NCI-H1436 (cell line): ENCODE measurements at places on chromosomes 11 and 22.

DNA sequence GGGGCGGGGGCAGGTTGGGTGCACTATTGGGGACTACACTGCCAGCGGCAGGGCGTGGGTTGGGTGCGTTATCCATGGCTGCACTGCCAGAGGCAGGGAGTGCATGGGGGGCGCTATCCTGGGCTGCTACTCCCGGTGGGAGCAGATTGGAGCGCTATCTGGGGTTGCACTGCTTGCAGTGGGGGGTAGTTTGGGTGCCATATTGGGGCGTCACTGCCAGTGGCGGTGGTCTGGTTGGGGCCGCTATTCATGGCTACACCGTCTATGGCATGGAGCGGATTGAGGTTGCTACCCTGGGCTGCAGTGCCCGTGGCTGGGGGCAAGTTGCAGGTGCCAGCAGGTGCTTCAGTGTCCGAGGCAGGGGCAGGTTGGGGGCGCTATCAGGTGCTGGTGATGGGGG, 36.2 kb downstream of the C22orf42 start:
- no peak for DNase-seq

GRCh38 chr22:40541300-40541699, 95.2 kb downstream of the MRTFA start:
- no peak for DNase-seq

DNA sequence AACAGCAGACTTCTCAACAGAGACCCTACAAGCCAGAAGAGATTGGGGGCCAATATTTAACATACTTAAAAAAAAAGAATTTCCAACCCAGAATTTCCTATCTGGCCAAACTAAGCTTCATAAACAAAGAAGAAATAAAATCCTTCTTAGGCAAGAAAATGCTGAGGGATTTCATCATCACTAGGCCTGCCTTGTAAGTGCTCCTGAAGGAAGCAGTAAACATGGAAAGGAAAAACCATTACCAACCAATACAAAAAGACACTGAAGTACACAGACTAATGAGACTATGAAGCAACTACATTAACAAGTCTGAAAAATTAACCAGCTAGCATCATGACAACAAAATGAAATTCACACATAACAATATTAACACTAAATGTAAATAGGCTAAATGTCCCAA, 947.9 kb upstream of the CHORDC1 start:
- no peak for DNase-seq

DNA sequence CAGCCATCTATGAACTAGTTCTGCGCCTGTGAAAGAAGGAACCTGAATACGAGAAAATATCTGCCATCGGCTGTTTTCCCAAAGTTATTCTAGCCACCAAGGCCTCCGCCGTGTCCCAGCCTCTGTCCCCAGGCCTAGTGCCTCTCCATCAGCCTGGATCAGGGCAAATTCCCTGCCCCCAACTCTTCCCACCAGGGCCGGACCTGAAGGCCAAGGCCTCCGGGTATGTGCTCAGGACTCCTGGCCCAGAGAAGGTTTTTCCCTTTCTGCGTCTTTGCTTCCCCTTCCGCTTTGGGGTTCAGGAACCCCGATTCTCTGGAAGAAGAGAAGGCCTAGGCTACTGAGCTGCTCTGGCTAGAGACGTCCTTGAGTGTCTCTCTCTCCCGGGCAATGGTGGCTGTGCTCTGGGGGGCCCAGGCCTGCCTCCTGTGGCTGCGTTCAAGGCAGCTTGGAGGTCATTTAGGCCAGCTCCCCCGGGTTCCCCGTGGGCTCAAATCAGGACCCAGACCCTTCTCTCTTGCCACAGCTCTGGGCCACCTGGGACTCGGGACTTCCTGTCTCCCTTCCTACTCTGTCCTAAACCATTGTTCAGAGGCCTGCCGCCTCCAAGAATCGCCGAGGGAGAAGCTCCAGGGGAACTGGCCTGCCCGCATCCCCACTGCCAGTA, 1.6 kb downstream of the ALX4 start:
- no peak for DNase-seq

DNA sequence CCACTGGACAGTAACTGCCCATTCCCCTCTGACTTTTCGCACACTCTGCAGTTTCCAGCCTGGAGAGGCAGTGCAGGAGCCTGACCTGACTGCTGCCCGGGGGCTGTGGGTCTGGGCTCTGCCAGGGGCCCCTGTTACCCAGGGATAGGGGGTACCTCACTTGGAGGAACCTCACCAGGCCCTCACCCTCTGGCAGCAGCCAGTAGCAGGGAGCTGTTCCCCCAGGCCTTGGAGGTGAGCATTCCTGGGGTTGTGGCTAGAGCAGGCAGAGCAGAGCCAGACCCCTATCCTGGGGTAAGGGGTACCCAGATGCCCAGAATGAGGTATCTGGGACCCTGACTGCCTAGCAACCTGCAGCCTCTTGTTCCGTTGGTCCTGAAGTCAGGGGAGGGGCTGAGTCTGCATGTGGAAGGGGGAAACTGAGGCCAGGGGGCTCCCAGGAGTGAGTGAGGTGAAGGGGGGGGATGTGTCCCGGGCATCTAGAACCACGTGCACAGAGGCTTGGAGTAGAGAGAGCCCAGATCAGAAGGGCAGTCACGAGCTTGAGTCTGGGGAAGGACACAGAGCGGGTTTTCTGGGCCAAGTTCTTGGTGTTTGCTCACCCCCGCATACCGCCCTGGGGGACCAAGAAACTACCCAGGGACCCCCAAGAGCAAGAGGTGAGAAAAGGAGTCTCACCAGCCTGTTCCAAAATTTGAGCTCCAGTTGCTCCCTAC, 43.9 kb upstream of the ACCSL start:
- no peak for DNase-seq

- DNase-seq = no peak
Measured at GRCh38 chr22:48669986-48670716, 1157.5 kb downstream of the BRD1 start.

DNA sequence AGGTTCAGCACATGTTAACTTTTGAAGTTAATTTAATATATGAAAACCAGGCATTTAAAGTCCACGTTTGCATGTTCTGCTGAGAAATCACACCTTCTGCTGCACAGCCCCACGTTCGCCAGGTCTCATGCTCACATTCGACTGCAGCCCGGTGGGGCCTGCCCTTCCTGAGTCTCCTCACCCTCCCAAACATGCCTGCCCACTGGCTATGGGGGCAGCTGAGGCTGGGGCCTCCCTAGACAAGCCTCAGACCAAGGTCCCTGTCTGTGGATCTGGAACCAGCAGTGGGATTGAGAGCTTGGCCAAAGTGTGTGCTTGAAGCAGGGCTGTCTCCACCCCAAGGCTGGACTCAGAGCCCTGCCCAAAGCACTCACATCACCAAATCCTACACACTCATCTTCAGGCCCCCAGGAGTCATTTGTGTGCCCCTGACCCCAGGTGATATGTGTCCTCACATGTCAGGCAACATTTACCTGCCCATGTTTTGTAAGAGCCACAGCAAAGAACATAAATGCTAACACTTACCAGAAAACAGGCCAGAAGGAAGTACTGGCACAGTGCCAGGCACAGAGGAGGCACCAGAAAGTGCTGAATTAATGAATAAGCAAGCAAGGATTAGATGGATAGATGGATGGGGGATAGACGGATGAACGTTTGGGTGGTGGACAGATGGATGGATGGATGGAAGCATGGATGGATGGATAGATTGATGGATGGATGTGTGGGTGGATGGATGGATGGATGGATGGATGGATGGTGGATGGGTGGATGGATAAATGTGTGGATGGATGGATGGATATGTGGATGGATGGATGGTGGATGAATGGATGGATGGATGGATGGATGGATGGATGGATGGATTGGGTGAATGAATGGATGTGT, 9.4 kb upstream of the FADD start:
- DNase-seq = no peak

DNA sequence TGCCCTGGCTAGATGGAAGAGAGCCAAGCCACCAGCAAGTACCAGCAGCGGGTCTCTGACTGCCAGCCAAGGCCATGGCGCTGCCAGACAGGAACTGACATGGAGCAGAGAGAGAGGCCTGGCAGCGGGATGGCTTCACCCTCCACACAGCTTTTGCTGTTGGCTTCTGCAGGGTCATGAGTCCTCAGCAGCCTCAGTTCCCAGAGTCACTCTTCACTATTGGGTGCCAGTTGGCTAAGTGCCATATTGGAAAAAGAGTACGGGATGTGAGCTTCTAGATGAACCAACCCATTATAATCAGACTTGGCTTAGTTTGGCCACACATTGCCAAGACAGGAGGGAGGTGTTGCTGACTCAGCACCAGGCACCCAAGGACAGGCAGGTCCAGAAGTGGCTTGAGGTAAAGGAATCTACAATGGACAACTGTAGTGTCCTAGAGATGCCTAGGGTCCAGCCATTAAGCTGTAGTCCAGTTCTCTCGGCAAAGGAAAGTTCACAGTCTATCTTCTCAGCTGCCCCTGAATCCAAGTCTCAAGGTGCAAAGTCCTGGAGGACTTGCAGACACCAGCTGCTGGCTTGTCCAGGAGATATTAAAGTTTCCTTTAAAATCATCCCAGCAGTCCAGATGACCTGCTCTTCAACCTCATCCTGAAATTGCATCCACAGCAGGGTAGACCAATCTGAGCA, 40.7 kb upstream of the POU2AF1 start:
- DNase-seq = no peak

- no peak for DNase-seq
Measured at GRCh38 chr11:14318581-14318981, 40.4 kb downstream of the RRAS2 start.

GRCh38 chr22:39703928-39704639, 133.5 kb downstream of the CACNA1I start:
- no peak for DNase-seq

DNA sequence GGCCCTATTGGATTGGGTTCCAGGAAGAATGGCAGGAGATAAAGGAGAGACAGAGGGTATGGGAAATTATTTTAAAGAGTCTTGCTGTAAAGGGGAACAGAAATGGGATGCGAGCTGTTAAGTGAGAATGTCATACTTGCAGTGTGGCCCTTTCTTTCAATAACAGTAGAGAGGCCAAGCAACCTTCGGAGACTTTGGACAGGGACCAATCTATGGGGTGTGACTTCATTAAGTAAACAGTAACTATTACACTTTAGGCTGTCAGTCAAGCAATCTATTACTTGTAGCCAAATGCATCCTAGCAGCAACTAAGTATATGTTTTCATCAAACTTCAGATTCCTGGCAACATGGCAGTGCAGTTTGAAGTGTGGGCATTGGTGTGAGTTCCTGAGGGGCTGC, 376.2 kb upstream of the LARGE1 start:
- no peak for DNase-seq

GRCh38 chr11:5247472-5248192, 2.0 kb downstream of the HBG1 start:
- DNase-seq = no peak

DNA sequence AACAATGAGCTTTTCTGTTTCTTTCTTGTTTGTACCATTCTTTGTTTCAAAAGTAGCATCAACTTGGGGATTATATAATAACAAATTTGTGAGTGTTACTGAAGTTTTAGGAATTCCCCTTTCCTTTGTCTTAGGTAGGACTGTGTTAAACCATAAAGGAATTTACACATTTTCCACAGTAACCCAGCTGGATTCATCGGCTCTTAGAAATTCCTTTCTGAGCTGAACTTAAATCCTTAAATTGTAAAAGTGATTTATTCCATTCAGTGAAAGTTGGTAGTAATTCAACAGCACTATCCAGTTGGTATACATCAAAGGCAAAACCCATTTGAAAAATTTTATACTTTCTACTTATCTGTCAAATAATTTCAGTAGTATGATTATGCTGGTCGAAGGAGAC, 11.8 kb downstream of the EMSY start:
- no peak for DNase-seq

- no peak for DNase-seq
Measured at GRCh38 chr11:78825591-78826020, 250.9 kb upstream of the NARS2 start.

DNA sequence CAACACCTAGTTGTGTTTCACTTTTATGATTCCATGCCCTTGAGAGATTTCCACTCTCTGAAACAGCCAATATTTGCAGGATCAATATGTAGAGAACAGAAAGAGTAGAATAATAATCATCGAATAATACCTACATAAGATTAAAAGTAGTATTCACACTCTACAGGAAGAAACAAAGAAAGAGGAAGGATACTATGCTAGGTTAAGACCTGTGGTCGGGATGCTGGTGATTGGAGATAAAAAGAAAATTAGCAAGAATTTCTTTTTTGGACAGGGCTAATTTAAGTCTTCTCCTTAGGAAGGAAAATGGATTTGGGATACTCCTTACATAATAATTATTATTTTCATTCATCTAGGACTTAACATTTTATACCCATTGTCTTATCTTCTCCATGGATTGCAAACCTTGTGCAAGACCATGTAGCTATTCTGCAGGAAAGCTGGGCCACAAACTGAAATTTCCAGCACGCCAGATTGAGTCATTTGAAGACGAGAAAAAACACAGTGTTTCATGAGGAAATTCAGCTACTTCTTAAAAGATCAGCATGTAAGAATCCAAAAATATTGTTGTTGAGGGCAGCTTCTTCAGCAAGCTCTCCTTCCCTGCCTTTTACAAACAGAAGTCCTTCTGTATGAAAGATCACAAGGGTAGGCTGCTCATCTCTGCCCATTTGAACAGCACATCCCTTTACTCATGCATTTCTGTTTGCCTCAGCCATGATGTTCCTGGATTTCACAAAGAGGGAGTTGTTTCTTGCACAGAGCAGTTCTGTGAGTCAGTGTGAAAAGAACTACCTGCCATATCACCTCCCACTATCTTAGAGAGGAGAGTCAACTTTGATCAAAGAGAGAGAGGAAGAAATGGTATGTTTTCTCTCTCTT, 90.7 kb downstream of the FAM76B start:
- no peak for DNase-seq

DNA sequence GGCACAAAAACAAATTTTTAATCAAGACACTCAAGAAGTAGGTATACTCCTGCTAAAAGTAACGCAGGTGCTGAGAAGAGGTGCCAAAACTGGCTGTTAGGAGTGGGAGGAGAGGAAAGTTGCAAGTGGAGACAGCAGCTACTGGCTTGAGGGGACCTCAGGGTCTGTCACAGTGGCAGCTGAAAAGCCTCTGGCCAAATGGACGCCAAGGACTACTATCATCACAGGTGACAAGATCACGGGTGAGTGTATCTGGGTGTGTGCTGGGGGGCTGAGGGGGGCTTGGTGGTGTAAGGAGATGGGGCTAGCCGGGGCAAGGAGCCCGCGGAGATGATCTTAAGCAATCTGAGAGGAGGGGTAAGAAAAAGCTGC, 687 bp downstream of the ZNF202 start:
- DNase-seq = no peak

DNA sequence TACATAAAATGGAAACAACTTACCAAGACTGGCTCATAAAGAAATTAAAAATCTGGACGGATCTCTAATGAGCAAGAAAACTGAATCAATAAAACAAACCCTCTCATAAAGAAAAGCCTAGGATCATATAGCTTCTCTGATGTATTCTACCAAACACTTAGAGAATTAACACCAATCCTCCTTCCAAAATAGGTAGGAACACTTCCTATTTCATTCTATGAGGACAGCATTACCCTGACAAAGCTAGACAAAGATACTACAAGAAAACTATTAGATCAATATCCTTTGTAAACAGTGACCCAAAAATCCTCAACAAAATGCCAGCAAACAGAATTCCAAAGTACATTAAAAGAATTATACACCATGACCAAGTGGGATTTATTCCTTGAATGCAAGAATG, 52.9 kb upstream of the CLTCL1 start:
- no peak for DNase-seq

- DNase-seq = no peak
Measured at GRCh38 chr11:69396051-69396947, 85.2 kb upstream of the LINC01488 start.
